ENCODE measurements at places on chromosomes 13 and 19.

DNA sequence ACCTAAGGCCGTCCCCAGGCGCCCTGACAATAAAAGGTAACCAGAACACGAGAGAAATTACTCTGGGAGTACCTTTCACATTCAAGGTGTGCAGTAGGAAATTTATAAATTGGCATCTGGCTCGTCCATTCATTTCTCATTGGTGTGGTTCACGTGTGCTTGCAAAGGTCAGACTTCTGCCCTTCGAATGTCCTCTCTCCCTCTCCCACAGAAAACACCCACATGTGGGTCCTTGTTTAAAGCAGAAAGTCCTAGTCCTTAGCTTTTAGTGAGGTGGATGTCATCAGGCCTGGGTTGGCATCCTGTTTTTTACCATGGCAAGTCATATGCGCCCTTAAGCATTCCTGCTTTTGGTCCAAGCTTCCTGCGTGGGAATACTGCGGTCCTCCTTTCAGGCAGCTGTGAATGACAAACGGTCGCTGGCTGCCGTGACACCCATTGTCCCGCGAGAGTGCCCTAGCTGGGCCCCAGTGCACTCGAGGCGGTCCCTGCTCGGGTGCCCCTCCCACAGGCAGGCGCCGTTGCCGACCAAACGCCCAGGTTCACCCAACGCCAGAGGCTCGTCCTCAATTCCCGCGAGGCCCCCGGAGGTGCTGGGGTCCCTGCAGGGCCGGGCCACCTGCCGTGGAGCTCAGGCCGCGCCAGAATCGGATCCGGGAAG is at the start of gene NUDT19:
Gene NUDT19 (plus strand): TSS at position 531 of the 661 bp plus-strand sequence. CDS start 140 bp downstream, outside the sequence.
- DNase-seq = peak; percentile 70

- DNase-seq = peak; percentile 67
Observed at GRCh38 chr13:44972956-44973581, 16.2 kb downstream of the NUFIP1 start.

- peak; percentile 4 for DNase-seq
Observed at GRCh38 chr19:13538601-13539253, 32.4 kb upstream of the CACNA1A start.

- DNase-seq = no peak
Observed at GRCh38 chr19:1400281-1401137, 833 bp downstream of the GAMT start.

- no peak for DNase-seq
Observed at GRCh38 chr13:59330764-59331163, 833.0 kb downstream of the DIAPH3 start.

GRCh38 chr19:924553-925086 is 1.2 kb upstream of the ARID3A start:
- DNase-seq = no peak

GRCh38 chr13:114268344-114269280 is 12.8 kb upstream of the UPF3A start:
- no peak for DNase-seq

DNA sequence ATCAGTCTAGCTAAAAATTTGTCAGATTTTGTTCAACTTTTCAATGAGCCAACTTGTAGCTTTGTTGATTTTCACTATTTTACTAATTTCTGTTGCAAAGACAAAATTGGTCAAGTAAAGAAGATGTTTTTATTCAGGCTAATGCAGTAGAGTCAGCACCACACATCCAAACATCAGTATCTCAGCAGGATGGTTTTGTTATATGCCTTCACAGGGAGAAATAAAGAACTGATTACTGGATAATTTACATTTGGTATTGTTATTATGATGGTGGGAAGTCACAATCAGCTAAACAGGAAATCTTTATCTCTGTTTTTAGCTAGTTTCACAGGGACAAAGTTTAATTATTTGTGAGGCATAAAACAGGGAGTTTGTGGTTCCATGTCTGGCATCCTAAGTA is 713.4 kb downstream of the SLITRK5 start:
- no peak for DNase-seq

- no peak for DNase-seq
Observed at GRCh38 chr13:95185311-95185710, 115.9 kb downstream of the ABCC4 start.

GRCh38 chr13:57640607-57641006 is 9.1 kb downstream of the PCDH17 start:
- DNase-seq = no peak

- DNase-seq = no peak
Observed at GRCh38 chr19:38093587-38093986, 130.4 kb downstream of the DPF1 start.

- no peak for DNase-seq
Observed at GRCh38 chr13:59304596-59304995, 859.1 kb downstream of the DIAPH3 start.

DNA sequence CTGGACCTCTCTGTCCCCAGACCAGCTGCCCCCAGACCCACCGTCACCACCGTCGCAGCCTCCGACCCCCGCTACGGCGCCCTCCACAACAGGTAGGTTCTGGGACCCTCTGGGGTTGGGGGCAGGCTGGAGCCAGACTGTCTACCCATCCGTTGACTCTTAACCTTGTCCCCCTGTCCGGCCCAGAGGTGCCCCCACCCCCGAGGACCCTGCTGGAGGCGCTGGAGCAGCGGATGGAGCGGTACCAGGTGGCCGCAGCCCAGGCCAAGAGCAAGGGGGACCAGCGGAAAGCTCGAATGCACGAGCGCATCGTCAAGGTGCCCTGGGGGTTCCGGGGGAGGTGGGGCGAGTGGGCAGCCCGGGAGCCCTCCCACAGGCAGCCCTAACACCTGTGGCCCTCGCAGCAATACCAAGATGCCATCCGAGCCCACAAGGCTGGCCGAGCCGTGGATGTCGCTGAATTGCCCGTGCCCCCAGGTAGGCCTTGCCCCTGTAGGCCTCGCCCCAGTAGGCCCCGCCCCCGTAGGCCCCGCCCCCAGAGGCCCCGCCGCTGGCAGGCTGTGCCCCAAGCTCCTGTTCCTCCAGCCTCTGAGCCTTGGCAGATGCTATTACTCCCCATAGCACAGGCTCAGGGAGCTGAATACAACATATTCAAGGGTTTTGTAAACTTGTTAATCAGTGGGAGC is 12.9 kb downstream of the CC2D1A start:
- DNase-seq = no peak

GRCh38 chr13:74090397-74090796 is 43.8 kb downstream of the KLF12 start:
- DNase-seq = no peak

- DNase-seq = no peak
Observed at GRCh38 chr19:19256072-19256969, 16.8 kb downstream of the TM6SF2 start.

GRCh38 chr19:5288347-5288739 is 52.3 kb downstream of the PTPRS start:
- DNase-seq = no peak

- DNase-seq = no peak
Observed at GRCh38 chr13:20128459-20128931, 32.4 kb downstream of the GJA3 start.

DNA sequence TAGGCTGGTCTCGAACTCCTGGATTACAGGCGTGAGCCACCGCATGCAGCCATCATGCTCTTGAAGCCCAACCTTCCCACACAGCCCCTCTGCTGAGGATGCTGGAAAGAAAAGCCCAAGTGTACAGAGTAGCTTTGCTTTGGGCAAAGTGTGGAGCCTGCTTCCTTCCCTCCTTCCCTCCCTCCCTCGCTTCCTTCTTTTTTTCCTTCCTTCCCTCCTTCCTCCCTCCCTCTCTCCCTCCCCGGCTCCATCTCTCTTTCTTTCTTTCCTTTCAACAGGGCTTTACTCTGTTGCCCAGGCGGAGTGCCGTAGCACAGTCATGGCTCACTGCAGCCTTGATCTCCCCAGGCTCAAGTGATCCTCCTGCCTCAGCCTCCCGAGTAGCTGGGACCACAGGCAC is 2.7 kb downstream of the CC2D1A start:
- no peak for DNase-seq

DNA sequence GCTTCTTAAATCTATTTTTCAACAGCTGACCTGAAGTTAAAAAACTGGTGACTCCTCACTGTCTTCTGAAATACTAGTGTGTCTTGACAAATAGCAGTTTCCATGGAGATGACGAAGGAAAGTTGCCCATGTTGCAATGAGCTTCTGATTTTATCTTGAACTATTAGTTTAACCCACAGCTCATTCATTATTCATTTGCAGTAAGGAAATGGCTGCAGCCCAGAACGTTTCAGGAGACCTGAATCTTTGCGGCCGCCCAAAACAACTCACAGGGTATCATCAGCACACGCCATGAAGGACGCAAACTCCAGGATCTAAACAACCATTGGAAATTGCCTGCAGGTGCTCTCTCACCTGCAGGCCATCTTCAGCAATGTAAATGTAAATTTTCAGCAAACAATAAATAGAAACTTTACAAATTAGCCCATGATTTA is 142.5 kb downstream of the DCLK1 start:
- no peak for DNase-seq

DNA sequence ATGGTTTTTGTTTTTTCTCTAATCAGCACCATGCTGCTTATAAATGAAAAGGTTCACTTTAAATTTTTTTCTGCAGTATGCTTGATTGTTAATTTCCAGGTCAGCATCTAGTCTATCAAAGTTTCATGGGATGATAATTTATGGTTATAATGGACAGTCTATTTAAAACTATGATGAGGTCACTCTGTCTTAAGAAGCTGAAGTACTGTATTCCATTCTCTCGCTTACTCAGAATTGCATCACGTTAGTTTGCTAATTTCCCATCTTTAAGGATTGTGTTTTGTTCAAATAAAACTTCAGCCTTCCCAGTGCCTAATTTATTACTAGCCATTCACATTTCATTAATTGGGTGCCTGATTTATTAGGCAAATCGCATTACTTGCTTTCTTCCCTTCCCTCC is 94.3 kb downstream of the GPC6 start:
- no peak for DNase-seq

DNA sequence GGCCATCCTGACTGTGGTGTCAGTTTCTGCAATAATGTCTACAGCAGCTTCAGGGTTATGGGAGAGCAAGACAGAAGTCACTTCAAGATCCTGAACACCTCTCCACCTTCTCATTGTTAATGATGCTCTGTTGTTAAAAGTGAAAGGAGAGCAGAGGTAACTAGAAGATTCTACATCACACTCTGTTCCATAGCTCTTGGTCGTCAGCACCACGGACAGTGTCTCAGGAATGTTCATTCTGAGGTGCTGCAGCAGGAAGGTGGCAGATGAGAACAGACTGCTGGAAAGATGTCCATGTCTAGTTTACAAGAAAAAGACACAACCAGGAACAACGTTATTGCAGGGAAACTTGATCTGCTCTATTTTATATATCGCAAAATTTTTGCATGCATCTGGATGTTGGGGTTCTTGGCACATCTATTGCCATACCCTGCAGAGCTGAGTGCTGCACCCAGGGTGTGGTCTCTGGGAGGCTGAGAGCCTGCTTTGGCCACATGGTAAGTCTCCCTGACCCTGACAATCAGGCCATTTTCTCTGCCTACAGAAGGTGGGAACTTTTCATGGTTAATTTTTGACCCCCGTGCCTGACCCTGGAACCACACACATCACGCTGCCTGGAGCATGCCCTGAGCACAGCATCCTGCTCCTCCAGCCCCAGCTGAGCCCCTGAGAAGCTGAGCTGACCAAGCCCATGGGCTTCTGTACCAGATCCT is 12.7 kb downstream of the CEACAM21 start:
- no peak for DNase-seq

DNA sequence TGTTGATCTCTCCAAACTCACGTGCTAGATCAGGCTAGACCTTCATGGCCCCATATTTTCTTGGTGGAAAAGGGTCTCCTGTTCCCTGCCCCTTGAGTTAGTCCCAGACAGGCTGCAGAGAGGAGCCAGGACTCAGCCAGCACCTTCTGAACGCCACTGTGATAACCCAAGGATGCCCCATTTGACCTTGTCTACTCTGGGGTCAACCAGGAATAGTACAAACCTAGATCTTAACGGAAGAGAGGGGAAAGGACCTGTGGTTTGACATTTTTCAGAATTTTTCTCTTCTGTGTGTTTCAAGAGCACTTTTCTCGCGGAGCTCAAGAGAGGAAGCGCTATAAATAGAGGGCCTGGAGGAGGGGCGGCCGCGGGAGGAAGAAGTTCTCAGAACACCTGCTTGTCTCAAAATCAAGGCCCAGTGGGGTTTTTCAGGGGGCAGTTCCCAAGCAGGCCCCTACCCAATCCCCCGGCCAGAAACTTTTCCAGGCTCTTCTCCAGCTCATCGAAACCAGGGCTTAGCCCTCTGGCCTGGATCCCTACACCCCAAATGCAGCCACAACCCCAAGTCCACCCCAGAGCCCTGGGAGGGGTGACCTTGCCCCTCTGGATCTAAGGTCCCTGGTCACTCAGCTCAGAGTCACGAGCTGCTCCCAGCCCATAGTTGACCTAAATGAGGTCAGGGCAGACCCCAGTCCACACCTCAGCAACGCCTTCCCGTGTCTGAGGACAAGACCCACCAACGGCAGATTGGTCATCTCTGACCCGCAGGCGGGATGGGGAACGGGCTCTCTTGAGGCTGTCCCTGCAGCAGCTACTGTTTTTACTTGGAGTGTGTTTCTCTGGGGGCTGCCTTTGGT is 75.6 kb upstream of the TM9SF2 start:
- no peak for DNase-seq

DNA sequence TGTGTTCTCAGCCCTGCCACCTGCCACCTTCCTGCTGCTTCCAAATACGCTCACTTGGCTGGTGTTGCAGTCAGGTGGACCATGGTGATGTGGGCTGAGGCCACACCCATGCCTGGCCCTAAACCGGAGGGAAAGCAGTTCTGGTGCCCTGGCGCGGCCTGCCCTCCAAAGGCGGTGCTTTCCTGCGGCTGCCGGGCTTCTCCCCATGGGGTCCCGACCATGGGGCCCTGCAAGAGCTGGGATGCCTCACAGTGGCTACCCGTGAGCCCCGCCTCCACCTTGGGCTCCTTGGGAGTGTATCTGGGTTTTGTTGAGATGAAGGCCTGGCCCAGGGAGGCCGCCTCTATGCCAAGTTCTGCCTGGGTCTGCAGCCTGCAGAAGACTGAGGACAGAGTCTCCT is 73.7 kb downstream of the ERICH6B start:
- no peak for DNase-seq

GRCh38 chr13:112962396-112962795 is 6.6 kb upstream of the MCF2L start:
- no peak for DNase-seq

GRCh38 chr13:109465148-109465547 is 321.2 kb downstream of the IRS2 start:
- no peak for DNase-seq

DNA sequence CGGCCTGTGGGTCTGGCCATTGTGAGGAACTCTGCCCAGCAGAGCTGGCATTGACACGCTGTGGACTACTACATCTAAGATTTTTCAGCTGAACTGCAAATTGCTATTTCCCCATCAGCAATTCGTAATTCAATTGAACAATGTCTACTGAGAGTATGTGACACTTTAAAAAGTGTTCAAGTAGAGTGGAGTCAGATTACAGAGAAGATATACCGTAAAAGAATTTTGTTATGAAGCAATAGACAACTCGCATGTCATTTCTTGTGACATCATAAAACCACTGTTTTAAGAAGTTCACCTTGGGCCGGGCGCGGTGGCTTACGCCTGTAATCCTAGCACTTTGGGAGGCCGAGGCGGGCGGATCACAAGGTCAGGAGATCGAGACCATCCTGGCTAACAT is 32.5 kb upstream of the C1QTNF9 start:
- no peak for DNase-seq

All from hematopoietic multipotent progenitor cell treated with erythropoietin and hydrocortisone succinate and interleukin-3 and kit ligand, for 15 days (in vitro differentiated cells).